ENCODE measurements at places on chromosomes 3 and 15.
A peak's percentile ranks its signal among the peaks of the same experiment; 100 is the strongest.

DNA sequence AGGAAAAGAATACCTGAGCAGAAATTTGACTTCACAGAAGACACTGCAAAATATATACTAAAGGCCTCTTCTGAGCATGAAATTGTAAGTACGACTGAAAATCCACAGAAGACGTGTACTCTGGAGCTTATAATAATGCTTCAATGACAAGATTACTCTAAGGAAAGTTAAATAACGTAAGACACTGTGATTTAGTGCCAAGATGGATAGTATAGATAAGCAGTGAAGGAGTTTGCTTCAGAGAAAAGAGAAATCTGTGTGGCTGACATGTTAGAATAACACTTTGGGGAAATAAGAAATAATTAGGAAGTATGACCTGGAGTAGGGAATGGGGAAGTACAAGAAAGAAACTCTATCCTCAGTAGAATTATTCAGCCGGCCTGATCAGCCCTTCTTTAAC lies 28.9 kb downstream of the ALDH1A2 start:
- DNase-seq, result no peak

DNA sequence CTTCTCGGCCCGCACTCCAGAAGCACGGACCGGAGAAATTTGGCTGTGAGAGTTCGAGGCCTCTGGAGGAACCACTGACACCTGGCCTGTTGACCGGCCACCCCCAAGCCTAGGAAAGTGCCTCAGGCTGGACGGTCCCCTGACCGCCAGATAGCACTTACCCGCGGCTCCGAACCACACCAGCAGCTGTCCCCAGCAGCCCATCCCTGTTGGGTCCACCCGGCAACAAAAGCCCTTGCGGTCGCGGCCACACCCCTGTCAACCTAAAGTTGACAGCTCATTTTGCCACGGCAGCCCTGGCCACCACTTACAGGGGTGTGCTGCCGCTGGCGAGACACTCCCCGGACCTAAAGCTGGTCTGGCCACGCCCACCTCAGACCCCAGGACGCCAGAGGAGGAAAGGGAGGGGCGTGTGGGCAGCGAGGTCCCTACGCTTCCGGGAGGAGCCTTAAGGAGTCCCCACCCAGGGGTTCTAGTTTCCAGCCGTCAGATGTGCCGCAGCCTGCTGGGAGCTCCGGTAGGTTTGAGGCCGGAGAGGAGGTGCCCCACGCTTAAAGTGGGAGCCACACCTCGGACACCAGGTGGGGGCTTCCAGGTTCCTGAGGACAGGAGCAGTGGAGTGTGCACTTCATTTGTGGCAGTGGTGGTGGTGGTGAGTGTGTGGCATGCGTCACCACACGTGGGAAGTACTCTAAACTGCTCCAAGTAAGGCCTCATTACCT lies at the start of gene LTK:
LTK (minus strand) TSS at position 322 of the 722 bp plus-strand sequence; CDS start at position 204, 118 bp downstream.
- DNase-seq, result peak; percentile 26

DNA sequence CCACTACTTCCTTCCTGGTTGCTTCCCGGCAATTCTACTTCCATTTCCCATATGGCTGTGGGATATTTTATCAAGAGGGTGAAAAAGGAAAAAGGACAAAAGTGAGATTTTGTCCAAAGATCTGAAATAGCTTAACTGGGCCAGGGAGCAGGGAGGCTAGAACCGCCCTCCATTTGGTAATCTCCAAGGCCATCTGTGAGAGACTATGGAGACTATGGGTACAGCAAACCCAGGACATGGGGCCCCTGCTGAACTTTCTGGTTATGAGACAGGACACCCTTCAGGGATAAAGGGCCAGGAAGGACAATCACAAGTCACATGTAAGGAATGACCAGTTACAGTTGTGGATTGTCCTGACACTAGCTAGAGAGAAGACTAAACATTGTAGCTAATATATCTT lies 24.3 kb downstream of the ZSCAN2 start:
- no peak for DNase-seq

- DNase-seq, result no peak
Measured at GRCh38 chr3:28243424-28244106, 2.1 kb downstream of the CMC1 start.

GRCh38 chr3:195750797-195751520 lies 30.2 kb downstream of the MUC20 start:
- DNase-seq, result no peak

DNA sequence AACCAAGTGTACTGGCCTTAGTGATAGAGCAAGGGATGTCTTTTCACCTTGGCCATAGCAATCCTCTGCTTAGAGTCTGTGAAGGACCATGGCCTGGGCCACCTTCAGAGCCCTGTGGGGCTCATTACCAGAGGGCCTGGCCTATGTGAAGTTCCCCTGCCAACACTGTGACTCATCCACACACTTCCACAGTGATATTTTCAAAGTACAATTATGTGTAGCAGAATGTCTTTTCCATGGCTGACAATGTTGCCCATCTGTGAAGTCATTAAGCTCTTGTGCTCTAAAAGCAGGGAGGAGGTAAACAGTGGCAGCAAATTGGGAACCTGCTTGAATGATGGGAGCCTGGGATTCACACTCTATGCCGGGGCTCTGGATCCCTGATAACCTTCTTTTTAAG lies 12.2 kb upstream of the CACNA1D start:
- DNase-seq, result no peak

DNA sequence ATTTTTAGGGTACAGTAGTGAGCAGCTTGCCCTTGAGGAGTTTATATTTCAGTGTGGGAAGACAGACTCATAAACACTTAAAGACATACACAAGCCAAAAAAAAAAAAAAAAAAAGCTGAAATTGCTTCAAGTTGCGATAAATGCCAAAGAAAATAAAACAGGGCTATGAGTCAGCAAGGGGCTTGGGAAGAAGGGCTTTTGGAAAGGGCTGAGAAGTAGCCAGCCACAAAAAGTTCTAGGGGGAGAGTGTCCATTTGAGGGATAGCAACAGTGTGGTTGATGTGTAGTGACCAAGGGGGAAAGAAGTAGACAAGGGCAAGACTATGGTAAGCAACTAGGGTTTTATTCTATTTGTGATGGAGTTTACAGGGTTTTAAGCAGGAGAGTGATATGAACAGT lies 185.5 kb downstream of the ADAMTS9 start:
- no peak for DNase-seq

- peak; percentile 76 for DNase-seq
Measured at GRCh38 chr15:75672646-75673425, 25.1 kb downstream of the SNX33 start.

- DNase-seq, result peak; percentile 33
Measured at GRCh38 chr15:65177901-65178300, 7.2 kb downstream of the CLPX start.

- DNase-seq, result peak; percentile 29
Measured at GRCh38 chr15:60301024-60301423, 96.8 kb downstream of the ANXA2 start.

DNA sequence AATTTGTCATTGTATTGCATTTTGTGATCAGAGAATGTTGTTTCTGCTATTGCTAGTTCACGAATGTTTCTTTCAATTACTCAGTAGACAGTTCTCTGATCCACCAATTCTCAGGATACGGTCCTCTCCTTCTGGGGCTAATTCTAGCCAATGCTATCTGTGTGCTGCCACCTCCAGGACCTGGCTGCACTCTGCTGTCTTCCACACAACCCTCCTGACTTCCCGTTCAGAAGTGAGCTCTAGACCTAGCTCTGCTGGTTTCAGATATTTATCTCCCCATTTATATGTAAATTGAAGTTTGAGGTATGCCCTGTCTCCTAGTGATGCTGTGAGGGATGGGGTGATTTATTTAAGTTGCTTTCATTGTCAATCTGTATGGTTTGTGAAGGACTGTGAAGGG lies 21.7 kb upstream of the UBL7 start:
- peak; percentile 17 for DNase-seq

GRCh38 chr3:27526614-27527315 lies 42.6 kb upstream of the SLC4A7 start:
- no peak for DNase-seq

DNA sequence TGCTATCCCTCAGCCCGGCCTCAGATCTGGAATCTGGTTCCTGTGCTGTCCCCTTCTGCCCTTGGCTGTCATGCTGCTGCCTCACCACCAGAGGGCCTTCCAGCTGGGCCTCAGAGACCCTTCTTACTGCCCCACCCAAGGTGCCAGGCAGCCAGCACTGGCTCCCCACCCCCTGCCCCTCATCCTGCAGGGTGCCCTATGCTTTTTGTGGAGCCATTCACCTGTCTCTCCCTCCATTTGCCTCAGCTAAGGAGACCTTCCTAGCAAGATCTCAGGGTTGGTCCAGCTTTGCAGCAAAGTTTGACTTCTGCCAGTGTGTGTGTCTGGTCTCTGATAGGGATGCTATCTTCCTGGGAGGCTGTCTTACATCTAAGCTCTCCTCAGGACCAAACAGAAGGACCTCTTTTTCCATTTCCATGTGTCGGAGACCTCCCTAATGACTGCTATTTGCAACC lies 1.9 kb upstream of the VWA5B2 start:
- peak; percentile 47 for DNase-seq

DNA sequence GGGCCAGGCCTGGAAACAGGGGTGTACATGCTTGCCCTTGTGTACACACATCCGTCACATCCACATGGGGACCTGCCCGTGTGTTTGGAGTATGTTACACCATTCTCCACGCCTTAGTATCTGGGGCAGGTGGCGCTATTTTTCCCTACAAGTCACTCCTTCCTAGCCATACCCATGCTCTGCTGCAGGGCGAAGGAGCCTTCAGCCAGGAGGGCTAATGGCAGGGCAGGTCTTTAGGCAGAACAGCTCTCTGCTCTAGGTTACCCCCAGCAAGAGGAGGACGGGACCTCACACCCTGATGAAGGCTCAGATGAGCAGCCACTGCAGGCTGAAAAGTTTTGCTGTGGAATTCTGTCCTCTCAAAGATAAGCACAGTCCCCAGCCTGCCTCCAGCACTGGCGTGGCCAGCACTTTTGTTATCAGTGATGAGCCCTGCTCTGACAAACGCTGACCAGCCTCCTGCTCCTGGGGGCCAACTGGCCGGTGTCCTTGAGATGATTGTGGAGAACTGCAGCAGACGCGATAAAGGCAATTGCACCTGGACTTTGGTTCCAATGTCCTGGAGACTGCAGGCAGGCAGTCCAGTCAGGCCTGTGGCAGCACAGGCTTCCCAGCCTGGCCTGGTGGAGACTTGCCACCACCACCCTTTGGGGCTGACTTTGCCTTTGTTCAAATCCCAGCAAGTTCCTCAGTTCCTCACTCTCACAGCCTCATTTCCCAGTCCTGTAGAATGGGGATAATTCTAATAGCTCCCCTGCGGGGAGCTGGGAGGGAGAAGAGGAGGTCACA lies 19.8 kb upstream of the PIGZ start:
- DNase-seq, result no peak

- no peak for DNase-seq
Measured at GRCh38 chr15:26580943-26581342, 191.9 kb downstream of the GABRB3 start.

DNA sequence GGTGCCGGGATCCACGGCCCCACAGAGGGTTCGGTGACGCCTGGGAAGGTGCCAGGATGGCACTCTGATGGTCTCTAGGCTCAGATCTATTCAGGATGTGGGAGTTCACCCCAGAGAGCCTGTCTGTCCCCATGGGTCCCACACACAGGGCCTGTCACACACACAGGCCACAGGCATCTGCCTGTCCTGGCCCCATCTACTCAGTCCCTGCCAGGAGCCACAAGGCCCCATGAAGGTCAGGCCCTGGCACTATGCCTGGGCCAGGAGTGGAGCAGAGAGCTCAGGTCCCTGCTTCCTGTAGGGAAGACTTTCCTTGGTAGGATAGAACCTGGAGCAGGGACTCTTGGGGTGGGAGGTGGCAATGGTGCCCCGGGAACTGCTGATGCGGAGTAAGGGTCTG lies 49.0 kb upstream of the FURIN start:
- no peak for DNase-seq

DNA sequence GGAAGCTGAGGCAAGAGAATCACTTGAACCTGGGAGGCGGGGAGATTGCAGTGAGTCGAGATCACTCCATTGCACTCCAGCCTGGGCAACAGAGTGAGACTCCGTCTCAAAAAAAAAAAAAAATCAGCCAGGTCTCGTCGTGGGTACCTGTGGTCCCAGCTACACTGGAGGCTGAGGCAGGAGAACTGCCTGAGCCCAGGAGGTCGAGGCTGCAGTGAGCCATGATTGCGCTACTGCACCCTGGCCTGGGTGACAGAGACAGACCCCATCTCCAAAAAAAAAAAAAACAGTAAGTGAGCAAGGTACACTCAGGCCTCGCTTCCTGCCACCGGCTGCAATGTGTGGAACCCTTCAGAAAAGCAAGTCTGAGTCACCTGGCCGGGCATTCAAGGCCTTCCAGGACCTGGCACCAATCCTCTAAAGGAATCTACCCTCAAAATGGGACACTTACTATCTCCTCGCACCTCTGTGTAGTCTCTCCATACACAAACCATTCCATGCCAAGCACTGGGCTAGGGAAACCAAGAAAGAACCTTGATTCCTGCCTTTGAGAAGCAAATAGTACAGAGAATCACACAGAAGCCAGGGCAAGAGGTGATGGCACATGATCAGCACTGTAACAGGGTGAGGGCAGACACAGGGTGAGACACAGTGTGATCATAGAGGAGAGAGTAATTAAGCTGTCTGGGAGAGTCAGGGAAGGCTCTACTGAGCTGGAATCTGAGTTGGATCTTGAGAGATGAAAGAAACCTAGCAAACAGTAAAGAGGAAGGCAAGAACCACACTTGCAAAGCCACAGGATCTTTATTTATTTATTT lies 9.7 kb downstream of the SCAMP2 start:
- DNase-seq, result peak; percentile 66

DNA sequence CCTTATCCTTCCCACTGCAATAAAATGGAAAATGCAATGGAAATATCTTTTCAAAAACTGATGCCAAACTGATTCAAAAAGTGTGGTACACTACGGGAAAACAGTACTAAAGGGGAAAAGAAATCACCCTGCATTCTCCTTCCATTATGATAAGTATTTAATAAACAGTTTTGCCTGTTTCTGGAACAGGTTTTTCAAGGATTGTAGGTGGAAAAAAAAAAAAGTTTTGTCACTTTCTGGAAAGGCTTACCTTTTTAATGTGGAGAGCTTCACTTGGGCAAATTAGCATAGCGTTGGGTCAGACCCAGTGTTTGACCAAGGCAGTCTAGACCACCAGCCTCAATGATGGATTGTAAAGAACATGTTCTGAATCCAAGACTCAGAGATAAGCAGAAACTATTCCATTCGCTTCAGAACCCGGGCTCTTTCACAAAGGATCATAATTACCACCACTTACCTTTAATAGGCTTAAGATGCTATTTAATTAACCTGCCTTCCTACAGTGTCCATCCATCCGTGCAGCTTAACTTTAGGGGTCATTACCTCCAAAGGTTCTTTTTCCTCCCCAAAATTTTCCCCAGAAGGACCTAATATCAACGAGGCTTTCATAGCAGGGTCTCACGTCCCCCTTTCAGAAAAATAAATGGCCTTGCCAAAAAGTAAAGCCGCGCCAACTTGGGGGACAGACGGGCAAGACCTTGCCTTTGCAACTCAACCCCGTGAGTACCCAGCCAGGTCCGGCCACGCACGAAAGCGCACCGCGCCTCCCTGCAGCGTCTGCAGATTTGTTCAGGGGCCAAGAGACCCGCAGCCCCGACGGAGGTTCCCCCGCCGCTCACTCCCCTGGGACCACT lies 1.0 kb downstream of the DCBLD2 start:
- no peak for DNase-seq
